Stimulated activated CD4-positive, alpha-beta T cell treated with anti-CD3 and anti-CD28 coated beads, Interleukin-4, amount 100 ng/mL, for 24 hours (primary cell): ENCODE measurements at places on chromosomes 16 and 17.
A peak's percentile ranks its signal among the peaks of the same experiment; 100 is the strongest.

DNA sequence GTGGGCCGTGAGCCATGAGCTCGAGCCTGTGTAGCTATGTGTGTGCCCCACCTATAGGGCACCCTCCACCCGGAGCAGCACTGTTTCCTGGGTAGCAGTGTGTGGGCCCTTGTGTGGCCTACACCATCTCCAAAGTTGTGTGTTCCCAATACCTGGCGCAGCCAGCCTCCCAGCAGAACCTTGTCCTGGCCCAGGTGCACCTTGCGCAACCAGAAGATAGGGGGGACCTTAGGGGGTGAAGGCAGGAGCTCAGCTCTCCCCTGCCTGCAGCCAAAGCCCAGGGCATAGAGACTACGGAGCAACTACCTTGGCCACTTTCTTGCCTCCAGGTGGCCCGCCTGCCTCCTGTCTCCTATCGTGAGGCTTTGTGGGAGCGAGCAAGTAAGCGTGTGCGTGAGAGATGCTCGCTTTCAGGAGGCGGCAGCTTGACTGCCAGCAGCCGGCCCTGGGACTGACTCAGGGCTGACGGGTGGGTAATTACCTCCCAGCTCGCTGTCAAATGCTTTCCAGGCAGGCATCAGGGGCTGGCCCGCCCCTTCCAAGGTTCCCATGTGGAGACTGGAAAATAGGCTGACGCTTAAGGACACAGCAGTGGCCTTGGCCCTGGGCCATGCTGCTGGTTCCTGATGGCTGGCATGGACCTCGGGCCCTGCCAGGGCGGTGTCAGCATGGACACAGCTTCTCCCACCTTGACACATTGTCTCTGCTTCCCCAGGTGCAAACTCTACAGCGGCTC is 19.0 kb downstream of the TRAF7 start:
- no peak for DNase-seq

- DNase-seq = no peak
Observed at GRCh38 chr17:2023256-2023655, 1.9 kb downstream of the RTN4RL1 start.

DNA sequence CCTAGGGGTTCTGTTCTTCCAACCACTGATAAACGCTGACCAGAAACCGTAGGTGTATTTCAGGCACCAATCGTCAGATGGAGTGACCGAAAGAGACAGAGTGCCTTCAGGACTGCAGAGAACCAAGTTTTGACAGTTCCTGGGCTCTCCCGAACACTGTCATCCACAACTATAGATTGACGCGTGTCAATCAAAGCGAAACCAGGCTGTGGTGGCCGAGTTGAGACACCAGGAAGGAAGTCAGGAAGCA is 11.9 kb upstream of the AURKB start:
- no peak for DNase-seq

GRCh38 chr17:8223356-8224126 is 13.2 kb upstream of the AURKB start:
- DNase-seq = peak; percentile 60

DNA sequence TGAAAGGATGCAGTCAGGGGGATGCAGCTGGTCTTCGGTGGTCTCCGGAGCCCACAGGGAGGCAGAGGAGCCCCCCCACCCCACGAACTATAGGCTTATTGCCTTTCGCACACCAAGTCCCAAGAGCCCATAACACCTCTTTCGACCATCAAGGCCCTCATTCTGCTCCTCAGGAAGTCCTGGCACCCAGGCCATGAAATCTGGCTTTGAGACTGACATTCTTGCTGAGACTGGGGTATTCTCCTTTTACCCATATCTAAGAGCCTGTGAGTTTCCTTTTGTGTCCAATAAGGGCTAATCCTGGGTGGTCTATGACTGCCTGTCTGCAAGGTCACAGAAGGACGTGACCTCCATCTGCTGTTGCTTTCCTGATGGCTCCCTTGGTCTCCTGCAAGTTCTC is 6.4 kb upstream of the ARL4D start:
- no peak for DNase-seq

GRCh38 chr17:78785663-78786057 is 3.6 kb upstream of the CYTH1 start:
- DNase-seq = no peak

- DNase-seq = no peak
Observed at GRCh38 chr17:9247401-9247938, 226.2 kb downstream of the NTN1 start.

GRCh38 chr17:16467044-16467443 is 24.9 kb downstream of the LRRC75A start:
- no peak for DNase-seq

DNA sequence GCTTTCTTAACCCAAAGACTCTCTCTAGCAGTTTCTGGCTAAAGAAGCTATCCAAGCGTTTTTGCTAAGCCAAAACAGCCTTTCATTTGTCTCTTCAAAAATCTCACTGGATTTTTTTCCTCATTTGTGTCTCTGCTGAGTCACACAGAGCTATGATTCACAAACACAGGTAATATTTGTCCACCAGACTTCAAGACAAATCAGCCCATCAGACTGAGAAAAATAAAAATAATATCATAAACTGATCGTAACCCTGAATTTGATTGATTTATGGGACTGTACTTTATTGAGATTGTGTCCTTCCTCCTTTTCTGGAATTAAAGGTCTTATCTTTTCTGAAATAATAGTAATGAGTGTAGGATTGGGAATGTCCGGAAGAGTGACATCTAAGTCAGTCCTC is 25.8 kb downstream of the TRIM16 start:
- no peak for DNase-seq

DNA sequence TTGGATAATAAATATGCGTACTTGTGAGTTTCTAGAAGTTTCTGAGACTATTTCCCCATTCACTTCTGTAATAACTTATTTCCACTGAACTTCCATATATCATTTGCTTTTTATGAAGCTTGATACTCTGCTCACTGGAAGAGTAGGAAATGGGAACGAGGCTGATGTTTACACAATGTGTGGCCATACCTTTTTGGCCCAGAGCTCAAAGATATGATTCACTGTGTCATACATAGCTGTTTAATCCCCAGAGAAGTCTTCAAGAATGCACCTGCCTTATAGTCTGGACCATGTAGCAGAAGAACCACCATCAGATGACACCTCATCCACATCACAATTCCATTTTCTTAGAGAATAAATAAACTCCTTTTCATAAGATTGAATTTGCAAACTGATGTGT is 40.3 kb upstream of the TEKT3 start:
- DNase-seq = no peak

- DNase-seq = no peak
Observed at GRCh38 chr16:6009151-6009550, 911.6 kb upstream of the EEF2KMT start.

DNA sequence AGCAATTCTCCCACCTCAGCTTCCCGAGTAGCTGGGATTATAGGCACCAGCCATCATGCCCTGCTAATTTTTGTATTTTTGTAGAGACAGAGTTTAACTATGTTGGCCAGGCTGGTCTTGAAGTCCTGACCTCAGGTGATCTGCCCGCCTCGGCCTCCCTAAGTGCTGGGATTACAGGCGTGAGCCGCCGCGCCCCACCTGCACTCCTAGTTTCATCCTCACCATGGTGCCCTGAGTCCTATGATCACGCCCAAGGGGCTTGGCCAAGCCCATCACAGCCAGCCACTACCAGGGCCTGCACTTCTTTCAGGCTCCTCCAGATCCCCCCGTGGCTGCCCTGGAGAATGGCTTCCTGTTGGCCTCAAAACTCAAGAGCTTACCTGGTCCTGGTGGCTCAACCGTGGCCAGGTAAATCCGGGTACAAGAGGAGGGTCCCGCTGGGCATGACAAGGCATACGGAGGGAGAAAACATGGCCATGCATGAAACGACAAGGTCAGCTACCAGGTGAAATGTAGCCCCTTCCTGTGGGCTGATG is 20.4 kb upstream of the TFAP4 start:
- DNase-seq = no peak

- no peak for DNase-seq
Observed at GRCh38 chr17:17566896-17567513, 24.5 kb downstream of the PEMT start.

DNA sequence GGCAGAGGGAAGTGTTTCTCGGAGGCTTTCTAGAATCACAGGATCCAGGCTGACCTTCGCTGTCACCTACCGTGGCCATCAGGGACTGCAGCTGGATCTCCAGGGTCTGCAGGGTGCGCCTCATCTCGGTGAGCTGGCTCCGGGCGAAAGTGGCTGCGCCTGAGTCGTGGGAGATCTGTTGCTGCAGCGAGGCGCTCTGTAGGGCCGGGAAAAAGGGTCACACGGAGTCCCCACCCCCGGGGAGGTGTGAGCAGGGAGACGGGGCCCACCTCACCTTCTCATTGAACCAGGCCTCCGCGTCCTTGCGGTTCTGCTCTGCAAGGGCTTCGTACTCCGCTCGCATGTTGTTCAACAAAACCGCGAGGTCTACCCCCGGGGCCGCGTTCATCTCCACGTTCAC is 2.9 kb downstream of the KRT28 start:
- no peak for DNase-seq

DNA sequence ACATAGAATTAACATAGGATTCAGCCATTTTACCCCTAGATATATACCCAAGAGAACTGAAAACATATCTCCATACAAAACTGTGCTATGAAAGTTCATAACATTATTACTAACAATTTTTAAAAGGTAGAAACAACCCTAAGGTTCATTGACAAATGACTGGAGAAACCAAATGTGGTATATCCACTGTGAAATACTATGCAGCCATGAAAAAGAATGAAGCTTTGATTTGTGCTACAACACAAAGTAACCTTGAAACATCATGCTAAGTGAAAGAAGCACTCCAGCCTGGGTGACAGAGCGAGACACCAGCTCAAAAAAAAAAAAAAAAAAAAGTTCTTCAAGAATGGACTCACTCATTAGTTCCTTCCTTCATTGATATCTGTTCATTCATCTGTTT is 580 bp downstream of the CD300LD start:
- DNase-seq = no peak

- DNase-seq = peak; percentile 73
Observed at GRCh38 chr16:16025214-16025968, 76.0 kb downstream of the ABCC1 start.

DNA sequence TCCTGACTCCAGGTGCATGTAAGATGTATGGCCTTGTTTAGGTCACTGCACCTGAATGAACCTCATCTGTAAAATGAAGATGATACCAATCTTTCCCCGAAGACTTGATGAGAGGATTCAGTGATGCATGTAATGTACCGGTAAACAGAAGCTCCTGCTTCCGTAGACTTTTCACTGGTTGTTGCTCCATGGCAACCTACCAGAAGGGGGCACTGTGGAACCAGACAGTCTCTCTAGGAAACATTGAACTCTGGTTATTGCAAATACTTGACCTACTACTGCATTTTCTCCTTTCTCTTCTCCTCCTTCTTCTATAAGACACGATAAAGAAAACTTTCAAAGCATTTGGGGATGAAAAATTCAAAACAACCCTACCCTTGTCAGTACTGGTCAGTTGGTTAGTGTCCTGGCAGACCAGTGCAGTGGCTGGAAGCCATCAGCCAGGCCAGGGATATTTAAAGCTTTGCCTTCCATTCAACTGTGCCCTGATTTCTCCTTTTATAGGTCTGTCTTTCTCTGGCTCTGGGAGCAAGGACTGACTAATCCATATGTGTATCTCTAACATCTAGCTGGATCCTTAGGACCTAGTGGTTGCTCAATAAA is 667.4 kb upstream of the SALL1 start:
- no peak for DNase-seq

GRCh38 chr16:55002419-55002818 is 71.8 kb downstream of the IRX5 start:
- DNase-seq = no peak

DNA sequence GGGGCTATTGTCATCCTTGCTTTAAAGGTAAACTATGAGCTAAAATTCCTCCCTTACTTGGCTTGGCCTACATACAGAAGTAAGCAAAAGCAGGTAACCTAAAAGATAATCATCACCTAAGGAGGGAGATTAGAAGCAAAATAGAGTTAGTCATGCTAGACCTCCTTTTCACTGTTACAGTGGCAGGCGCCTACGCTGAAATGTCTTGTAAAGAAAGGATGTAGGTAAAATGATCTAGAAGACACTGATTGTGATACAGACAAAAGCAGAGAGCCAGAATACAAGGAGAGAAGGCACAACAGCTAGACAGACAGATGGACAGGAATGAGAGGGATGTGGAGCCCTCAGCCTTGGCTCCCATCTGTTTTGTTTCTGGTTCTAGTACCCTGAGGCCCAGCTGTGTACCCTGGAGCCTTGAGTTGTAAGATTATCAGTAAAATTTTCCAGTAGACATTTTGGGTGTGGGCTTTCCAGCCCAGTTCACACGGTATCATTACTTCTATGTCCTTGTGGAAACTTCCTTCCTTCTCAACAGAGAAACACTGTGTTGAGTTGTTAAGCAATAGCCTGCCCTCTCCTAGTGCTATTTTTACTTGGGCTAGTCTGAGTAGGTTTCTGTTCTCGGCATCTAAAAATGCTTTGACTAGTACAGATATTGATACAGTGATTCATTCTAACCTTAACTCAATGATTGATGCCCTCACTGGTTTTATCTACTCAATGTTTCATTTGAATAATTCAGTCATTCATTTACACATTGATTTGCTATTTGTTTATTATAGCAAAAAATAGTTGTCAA is 7.7 kb upstream of the C16orf78 start:
- no peak for DNase-seq

DNA sequence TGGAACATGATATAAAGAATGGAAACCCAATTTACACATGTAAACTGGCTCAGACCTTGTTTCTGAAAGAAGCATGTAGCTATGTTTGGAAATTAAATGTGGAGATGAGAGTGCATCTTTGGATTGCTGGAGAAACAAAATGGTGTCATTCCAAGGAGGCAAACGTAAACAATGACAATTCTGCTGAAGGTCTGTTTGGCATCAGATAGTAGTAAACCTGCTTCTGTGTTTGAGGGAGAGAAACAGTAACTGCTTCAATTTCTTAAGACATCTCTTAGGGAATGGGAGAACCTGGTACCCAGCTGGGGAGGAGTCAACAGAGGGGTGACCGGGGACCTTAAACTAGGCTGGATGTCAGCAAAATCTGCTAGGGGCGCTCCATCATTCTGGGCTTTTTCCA is 23.5 kb downstream of the GPRC5B start:
- DNase-seq = no peak

GRCh38 chr16:60203525-60204124 is 1469.5 kb upstream of the GOT2 start:
- DNase-seq = no peak

GRCh38 chr16:4384509-4384942 is 12.9 kb downstream of the VASN start:
- DNase-seq = no peak

DNA sequence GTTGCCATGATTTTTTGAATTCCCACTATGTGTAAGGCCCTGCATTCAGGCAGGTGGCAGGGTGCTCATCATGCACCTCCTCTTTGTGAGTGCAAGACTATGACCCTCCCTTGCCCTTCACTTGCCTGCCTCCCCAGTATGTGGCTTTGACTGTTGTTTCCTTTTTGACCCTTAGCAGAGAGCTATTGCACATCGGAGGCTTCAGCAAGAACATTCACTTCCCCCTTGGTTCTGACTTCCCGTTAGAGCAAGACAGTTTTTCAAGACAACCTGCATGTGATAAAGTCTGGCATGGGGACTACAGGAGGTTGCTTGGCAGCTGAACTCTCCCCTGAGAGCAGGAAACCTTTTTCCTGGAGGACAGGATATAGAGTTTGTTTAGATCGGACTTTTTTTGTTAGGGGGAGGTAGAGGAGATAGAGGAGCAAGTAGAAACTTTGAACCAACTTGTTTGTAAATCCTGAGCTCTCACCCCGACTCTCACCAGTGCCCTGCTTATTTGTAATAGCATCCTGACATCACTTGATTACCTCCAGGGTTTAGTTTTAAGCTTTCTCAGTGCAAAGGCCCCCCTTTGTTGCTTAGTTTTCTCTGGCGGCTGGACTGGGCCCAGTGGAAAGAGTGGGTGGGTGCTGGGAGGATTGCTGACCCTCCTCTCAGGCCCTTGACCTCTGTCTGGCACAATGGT is 34.3 kb downstream of the LIMD2 start:
- no peak for DNase-seq

GRCh38 chr16:2726923-2727322 is 6.9 kb upstream of the PRSS27 start:
- DNase-seq = no peak
